ENCODE measurements at places on chromosomes 5 and 9. TPM values are rescaled to one million over a fixed set of nuclear protein-coding genes. Genes with fewer than 3 reads are reported as not detected.

The WASHC1 gene
- 15.5 TPM for total RNA-seq

The ECM2 gene
- 6.5 TPM for total RNA-seq

- no peaks in the 10 kb centered on the region for H3K36me3 ChIP-seq
- H3K4me1 ChIP-seq, result no peaks in the 10 kb centered on the region
- no peaks in the 10 kb centered on the region for H3K27me3 ChIP-seq
- no peak overlapping the region for H3K27ac ChIP-seq
- DNase-seq, result no peak
Observed at GRCh38 chr5:115496936-115497576, 47.5 kb downstream of the FEM1C start.

- H3K4me3 ChIP-seq, result no peak overlapping the region
- no peak overlapping the region for H3K27ac ChIP-seq
- H3K36me3 ChIP-seq, result no peaks in the 10 kb centered on the region
- peaks cover 4% of the 10 kb centered on the region for H3K4me1 ChIP-seq
Observed at GRCh38 chr9:8733131-8733954, 933.8 kb upstream of the DMAC1 start.
